Fibroblast of villous mesenchyme (primary cell): ENCODE measurements at places on chromosomes 7 and 10.

GRCh38 chr10:78714225-78714624 lies 354.5 kb upstream of the ZMIZ1 start:
- no peak for DNase-seq

DNA sequence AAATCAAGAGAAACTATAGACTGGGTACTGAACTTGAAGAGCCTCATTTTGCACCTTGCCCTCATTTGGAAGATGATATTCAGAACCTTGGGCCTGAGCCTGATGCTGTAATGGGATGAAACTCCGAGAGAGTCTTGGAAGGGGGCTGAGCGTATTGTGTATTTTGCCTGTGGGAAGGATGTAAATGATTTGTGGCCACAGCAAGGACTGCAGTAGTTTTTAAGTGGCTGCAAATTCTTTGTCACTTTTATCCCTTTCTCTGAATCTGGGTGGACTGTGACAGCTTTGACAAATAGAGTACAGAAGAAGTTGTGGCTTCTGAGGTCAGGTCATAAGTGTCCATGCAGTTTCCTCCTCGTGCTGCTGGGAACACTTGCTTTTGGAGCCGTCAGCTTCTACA lies 221.2 kb downstream of the ADRA2A start:
- DNase-seq, result no peak

DNA sequence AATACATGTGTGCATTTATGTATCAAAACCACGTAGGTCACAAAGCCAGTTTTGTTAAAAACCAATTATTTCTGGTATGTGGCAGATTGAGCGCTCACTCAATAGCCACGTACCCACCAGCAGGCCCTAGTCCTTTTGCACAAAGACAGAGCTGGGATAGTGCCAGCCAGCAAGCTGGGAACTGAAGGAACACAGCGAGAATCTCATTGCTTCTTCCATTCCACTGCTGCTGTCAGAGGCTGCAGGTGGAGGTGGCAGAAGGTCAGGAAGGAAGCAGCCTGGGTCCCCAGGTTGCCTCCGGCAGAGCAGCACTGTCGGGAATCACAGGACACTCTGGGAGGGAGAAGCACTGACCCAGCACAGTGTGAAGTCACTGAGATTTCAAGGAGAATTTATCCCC lies 385.5 kb upstream of the PFKP start:
- no peak for DNase-seq

DNA sequence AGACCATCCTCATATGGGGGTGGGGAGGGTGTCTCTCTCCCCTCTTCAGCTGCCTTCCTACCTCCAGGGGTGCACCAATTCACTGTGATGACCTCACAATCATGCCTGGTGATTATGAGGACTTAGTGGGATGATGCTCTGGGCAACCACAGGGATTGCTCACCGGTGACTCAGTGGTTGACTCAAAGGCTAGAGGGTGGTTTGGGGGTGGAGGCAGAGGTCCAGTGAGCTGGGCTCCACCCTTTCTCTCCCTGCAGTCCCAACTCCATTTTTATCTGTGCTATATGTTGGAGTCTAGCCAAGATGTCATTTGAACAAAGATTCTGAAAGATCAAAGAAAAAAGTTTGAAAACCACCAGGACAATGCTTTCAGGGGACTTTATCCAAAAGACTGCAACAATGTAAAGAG lies 286.9 kb downstream of the KCNMA1 start:
- peak; percentile 97 for DNase-seq

- peak; percentile 88 for DNase-seq
Observed at GRCh38 chr10:6171881-6172695, 30.6 kb upstream of the PFKFB3 start.

GRCh38 chr10:10804998-10805740 lies 212.5 kb upstream of the CELF2 start:
- DNase-seq, result no peak

DNA sequence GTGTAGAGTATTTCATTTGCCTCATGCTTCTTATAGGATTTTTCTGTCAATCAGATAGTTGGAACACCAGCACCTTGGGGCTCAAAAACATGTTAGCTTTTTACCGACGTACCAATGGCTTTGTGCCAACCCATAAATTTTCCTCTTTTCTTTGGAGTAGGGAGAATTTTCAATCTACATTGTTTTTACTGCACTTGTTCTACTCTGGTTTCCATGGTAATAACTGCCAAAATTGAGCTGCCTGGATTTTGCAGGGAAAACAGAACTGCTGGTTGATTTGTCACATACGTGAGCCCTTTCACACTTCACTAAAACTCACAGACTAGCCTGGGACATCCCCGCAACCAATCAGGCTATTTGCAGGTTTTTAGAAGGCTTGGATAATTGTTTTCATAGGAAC lies 189.7 kb downstream of the ARHGAP21 start:
- DNase-seq, result no peak

GRCh38 chr10:35377050-35377728 lies 40.9 kb downstream of the CCNY start:
- no peak for DNase-seq

GRCh38 chr7:24913801-24914464 lies 66.0 kb downstream of the OSBPL3 start:
- DNase-seq, result no peak

GRCh38 chr10:100976906-100977305 lies 7.6 kb downstream of the SEMA4G start:
- DNase-seq, result no peak

- DNase-seq, result peak; percentile 11
Observed at GRCh38 chr10:14173391-14173705, 157.4 kb downstream of the FRMD4A start.

DNA sequence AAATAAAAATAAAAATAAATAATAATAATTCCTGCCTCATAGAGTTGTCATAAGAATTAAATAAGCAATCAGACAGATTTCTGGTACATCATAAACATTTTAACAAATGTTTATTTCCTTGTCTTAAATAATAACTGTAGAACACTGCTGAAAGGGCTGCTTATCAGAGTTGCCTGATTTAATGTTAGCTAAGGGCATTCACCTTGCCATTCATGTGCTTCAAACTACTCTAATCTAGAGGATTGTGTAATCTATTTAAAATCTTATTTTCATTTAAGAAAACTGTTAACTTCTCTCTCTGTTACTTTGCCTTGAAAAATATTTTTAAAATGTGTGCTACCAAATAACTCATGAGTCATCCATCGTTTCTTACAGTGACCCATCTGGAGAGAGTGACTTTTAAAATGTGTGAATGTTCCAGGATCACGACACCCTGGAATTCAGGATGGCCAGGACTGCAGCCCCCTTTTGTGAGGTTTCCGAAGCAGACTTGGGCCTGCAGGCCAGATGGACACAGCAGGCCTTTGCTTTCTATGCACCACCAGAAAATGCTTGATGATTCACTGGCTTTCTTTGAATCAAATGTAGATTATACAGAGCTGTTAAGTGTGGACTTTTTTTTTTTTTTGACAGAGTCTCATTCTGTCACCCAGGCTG lies 109.1 kb upstream of the TNS3 start:
- peak; percentile 70 for DNase-seq

DNA sequence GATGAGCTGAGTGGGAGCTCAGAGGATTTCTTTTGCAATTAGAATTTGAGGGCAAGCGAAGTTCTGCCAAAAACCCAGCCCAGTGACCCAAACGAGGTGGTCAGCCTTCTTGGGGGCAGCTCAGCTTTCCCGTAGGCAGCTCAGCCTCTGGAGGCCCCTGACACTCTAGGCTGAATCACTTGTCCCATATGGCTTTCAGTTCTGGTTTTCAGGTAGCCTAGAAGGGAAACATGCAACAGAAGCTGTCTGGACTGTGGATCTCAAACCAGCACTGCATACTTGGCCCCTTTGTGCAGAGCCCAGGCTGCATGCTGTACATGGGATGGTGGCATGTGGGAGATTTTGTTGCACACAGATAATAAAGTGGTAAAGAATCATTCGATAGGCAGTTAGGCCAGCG lies 322.8 kb downstream of the ANKRD30A start:
- DNase-seq, result no peak

- DNase-seq, result no peak
Observed at GRCh38 chr10:3640816-3641215, 144.2 kb downstream of the KLF6 start.

DNA sequence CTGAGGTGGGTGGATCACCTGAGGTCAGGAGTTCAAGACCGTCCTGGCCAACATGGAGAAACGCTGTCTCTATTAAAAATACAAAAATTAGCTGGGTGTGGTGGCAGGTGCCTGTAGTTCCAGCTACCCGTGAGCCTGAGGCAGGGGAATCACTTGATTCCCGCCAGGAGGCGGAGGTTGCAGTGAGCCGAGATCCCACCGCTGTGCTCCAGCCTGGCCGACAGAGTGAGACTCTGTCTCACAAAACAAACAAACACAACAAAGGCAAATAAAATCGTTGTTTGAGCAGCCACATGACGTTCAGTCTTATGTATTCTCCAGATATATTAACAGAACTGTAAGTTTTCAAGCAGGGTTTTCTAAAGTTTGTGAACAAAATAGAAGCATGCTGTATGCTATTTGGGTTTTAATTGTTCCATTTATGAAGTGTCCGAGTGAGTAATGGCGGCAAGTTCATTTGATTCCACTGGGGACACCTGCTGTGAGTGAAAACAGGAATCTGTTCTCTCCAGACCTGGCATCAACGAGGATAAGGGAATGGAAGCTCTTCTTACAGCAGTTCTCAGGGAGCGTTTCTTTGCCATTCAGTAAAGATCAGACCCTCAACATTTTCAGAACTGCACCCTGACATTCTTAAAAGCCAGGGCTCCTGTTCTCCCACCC lies 122.5 kb upstream of the PITRM1 start:
- no peak for DNase-seq

- no peak for DNase-seq
Observed at GRCh38 chr10:86308056-86308455, 58.5 kb downstream of the GRID1 start.

GRCh38 chr10:133135116-133135465 lies 24.9 kb upstream of the KNDC1 start:
- DNase-seq, result no peak

DNA sequence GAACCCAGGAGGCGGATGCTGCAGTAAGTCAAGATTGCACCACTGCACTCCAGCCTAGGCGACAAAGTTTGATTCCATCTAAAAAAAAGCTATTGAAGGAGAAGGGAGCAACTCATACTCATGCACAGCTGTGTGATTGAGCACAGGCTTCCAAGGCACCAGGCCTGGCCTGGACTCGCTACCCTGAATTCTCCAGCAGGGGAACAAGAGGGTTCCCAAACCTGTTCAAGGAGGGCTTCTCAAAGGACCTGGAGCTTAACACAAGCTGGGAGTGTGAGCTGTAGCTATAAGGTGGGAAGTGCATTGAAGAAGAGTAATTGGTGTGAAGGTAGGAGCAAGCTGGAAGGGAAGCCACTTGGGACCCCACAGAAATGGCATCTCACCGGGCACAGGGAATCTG lies 15.1 kb upstream of the DDIT4 start:
- DNase-seq, result no peak

- peak; percentile 87 for DNase-seq
Observed at GRCh38 chr10:58266826-58267712, 625 bp downstream of the IPMK start.

GRCh38 chr10:21688870-21689269 lies 154.8 kb downstream of the MLLT10 start:
- DNase-seq, result no peak

DNA sequence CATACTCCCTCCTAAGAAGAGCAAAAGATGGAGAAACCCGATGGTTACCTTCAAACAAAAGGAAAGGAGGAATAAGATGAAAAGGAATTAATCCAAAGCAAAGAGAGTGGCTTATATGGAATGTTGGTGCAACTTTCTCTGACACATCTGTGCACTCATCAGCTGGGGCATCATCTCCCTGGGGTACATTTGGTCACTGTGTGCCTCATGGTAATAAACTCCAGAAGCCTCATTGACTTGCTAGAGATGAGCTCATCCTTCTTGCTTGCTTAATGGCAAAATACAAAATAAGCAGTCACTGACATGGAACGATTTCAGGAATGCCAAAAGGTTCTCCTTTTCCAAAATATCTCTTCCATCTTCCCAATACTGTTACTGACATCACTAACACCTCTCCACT lies 22.5 kb downstream of the CAV1 start:
- peak; percentile 56 for DNase-seq

GRCh38 chr7:18835001-18835690 lies 282.3 kb downstream of the TWIST1 start:
- no peak for DNase-seq

GRCh38 chr7:37916017-37916672 lies 472 bp downstream of the SFRP4 start:
- DNase-seq, result no peak

DNA sequence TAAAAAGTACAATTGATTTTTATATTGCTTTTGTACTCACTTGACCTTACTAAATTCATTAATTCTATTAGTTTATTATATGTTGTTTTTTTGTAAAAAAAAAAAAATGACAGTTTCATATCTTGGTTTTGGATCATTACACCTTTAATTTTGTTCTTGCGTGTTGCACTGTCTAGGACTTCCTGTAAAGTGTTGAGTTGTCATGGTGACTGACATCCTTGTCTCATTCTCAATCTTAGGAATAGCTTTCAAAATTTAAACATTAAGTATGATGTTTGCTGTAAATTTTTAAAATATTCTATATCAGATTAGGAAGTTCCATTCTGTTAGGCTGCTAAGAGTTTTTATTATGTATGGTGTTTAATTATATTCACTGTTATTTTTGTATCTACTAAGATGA lies 139.1 kb downstream of the ARHGAP12 start:
- DNase-seq, result no peak

GRCh38 chr7:83821866-83822265 lies 172.9 kb upstream of the SEMA3E start:
- DNase-seq, result no peak

DNA sequence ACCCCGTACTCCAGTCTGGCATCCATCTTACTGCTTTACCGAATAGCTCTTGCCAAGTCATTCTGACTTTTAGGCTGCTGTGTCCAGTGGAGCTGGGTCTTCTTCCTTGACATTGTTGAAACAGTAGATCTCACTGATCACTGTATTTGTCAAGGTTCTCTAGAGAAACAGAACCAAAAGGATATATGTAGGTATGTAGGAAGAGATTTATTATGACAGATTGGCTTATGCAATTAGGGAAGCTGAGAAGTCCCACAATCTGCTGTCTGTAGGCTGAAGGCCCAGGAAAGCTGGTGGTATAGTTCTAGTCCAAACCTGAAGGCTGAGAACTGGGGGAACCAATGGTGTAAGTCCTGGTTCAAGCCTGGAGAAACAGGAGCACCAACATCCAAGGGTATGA lies 12.1 kb upstream of the PRRT4 start:
- DNase-seq, result no peak

DNA sequence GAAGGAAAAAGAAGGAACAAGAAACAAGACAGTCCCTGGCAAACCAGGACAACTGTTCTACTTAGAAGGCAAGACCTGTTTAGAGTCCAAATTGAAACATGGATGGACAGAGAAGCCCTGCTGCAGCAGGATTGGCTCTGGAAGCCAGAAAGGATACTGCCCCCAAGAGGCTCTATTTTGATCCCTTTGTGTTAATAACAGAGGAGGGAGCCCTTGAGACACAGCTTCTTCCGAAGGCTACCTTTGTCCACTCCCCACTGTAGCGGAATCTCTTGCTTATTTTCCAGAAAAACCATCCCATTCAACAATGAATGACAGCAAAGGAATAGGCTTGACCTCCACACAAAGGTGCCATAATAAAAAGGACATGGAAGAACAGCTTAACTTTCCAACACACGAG lies 120.3 kb upstream of the FOXK1 start:
- DNase-seq, result no peak
